Fibroblast of gingiva (primary cell): ENCODE measurements at places on chromosomes 7 and 10.

- DNase-seq, result peak; percentile 25
Measured at GRCh38 chr7:73885975-73886798, 25.2 kb downstream of the TMEM270 start.

GRCh38 chr7:49333180-49333881 is 409.0 kb downstream of the CDC14C start:
- no peak for DNase-seq

DNA sequence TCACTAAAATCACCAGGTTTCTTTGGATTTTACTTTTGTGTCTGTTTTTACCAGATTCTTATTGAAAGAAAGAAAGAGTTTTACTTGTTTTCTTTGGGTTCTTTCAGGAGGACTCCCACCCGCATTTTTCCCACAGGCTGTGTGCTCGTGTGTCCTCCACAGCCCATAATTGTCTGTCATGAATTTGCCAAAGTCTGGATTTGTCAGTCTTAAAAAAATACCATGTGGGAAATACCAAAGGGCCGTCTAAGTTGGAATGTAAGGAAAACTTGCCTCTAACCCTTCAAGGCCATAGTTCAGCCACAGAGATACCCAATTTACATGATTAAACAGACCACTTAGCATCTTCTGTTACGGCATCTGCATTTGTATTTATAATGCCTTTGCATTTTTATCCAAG is 41.3 kb upstream of the INHBA start:
- DNase-seq, result no peak

- no peak for DNase-seq
Measured at GRCh38 chr7:100632951-100633717, 8.2 kb downstream of the TFR2 start.

GRCh38 chr10:2212244-2212834 is 475.0 kb upstream of the ADARB2 start:
- DNase-seq, result no peak

- peak; percentile 43 for DNase-seq
Measured at GRCh38 chr7:128041203-128041602, 10.0 kb upstream of the LRRC4 start.

DNA sequence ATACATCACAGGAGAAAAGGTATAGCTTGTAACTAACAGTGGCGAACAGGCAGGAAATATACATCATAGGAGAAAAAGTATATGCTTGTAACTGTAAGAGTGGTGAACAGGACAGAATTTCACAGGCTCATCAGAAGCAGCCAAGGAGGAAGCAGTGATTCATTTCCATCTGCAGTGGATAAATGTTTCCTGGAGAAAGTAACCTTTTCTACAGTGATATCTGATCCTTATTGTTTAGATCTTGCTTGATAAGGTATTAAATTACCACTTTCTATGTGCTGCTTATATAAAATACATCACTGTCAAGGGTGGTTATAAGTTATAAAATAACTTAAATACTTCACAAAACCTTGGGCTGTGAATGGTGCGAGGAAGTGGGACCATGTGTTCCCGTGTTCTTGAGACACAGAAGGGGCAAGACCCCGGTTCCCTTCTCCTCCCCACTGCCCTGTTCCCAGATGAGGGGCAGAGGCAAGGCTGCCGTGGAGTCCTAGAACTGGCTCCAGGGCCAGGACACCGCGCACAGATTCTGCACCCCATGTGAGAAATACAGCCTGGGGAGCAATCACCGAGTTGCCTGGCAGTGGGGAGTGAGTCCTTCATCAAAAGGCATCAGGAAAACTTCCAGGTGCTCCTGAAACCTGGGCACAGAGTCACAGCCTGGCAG is 135.2 kb downstream of the DIP2C start:
- peak; percentile 18 for DNase-seq

GRCh38 chr10:122282253-122282671 is 11.2 kb downstream of the BTBD16 start:
- DNase-seq, result no peak

DNA sequence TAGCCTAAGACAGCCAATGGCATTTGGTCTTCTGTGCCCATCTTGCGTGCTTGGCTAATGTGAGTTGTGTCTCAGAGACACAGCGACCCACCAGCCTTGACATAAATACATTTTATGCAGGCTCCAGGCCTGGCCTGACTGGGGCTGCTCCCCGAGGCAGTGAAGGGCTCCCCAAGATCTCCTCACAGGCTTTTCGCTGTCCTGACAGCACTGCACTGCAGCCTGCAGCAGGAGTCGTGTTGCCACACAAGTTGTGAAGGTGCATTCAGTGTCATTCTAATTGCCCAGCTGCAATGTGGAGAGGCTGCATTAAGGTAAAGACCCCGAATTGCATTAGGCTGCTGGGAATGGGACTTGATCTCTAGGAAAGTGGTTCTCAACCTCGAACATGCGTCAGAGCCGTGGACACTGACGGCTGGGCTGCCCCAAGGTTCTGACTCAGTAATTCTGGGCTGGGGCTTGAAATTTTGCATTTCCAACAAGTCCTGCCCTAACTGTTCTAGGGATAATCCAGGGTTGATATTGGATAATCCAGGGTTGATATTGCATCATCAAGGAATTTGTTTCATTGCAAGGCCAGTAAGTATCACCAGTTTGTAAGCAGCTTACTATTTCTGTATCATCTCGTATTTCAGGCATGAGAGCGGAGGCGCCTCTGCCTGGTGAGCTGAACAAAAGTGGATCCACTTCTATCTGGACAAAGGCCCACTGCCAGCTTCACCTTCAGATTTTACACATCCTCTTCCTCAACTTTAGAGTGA is 108.7 kb upstream of the INSIG1 start:
- DNase-seq, result peak; percentile 68

DNA sequence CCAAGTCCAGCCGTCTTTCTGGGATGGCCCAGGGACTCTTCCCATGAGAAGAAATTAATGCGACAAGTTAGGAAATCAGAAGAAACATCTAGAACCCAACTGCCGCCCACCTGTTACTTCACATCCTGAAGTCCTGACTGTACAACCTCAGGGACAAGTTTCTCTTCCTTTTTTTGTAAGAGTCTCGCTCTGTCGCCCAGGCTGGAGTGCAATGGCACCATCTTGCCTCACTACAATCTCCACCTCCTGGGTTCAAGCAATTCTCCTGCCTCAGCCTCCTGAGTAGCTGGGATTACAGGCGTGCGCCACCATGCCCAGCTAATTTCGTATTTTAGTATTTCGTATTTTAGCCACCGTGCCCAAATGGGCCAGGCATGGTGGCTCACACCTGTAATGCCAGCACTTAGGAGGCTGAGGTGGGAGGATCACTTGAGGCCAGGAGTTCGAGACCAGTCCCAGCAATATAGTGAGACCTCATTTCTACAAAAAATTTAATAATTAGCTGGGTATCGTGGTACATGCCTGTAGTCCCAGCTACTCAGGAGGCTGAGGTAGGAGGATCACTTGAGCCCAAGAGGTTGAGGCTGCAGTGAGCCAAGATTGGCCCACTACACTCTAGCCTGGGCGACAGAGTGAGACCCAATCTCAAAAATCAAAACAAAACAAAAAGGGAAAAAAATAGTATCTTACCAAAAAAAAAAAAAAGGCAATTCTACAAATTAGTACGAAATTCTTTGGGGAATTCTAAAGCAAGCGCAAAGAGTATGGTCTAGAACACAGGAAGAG is 20.8 kb downstream of the LAT2 start:
- no peak for DNase-seq

DNA sequence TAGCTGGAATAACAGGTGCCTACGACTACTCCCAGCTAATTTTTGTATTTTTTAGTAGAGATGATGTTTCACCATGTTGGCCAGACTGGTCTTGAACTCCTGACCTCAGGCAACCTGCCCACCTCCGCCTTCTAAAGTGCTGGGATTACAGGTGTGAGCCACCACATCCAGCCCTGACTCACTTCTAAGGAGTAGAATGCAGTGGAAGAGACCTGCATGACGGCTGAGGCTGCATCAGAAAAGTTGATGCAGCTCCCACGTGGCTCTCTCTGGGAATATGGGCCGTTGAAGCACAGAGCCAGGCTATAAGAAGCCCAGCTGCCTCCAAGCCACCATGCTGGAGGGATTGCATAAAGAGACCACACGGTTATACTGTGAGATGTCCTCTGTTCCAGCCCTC is 21.6 kb upstream of the ASL start:
- DNase-seq, result no peak

DNA sequence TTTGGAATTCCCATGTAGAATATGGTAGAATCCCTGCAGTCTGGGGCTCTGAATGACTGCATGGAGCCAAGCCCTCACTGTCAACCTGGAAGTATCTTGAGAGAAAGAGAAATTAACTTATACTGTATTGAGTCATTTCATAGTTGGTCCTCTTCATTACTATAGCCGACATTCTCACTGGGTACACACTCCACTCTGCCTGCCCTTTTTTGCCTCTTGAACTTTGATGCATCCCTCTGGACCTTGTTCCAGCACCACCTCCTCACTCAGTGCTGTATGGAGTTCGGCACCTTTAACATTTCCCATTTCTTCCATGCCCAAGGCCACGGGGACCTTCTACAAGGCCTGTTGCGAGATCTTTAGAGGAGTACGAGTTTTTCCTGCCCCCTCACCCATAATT is 4.6 kb upstream of the ARHGAP22 start:
- no peak for DNase-seq

DNA sequence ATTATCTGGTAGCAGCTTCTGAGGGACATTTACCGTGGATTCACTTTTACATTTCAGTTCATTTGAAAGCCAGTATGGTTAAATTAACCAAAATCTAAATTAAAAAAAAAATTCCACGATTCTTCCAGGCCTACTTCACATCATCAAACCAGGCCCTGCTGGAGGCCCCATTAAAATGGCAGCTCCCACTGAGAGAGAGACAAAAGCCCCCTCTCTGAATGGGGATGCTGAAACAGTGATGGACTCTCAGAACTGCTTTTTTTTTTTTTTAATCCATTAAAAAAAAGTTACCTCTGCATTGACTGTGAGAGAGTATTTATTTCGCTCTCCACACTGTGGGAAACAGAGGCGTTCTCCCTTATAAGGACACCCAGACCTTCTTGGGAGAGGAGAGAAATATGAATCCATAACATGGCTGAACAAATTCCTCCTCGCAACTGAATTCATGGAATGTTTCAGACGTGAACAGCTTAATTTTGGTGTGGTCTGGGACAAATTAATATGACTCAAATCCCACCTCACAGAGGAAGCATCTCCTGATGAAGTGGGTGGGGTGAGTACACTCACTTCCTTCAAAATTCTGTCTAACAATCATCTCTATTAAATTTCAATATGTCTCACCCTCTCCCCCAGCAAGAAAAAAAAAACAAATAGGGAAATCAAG is 73.5 kb downstream of the SAMD9 start:
- DNase-seq, result peak; percentile 46

- no peak for DNase-seq
Measured at GRCh38 chr10:33594475-33594874, 260.0 kb upstream of the NRP1 start.

- peak; percentile 86 for DNase-seq
Measured at GRCh38 chr7:131103997-131104396, 223.7 kb upstream of the MKLN1 start.

GRCh38 chr10:122293156-122293960 is 22.3 kb downstream of the BTBD16 start:
- no peak for DNase-seq

DNA sequence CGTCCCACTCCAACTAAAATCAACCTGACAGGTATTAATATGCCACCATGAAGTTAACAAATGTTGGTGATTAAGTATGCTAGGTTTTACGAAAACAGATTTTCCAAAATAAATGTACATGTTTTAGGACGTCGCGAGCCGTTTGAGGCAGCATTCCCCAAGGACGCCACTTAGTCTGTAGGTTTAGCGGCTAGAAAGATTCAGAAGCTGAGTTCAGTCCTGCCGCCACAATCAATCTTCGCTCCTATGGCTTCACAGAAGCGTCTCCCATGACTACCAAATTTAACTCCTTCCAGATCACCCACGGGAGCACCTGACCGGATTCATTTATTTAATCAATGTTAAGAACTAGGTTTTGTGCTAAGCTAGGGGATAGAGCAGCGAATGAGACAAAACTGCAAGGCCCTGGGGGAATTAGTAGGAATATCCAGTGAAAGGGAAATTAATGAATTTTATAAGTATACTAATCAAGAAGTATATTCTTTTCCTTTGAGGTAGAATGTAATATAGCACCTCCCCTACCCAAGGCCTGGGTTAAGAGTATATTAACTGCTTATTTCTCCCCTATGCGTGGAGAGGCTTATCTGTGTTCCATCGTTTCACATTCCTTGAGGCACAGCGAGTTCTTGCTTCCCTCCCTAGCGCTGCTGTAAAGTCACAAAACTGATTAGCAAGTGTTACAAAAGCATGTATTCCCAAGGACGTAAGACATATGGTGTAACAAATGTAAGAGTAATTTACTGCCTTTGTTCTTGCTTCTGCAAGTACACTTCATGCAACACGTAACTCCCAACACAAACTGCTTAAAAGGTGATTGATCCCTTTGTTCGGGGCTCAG is 994 bp upstream of the CYP51A1 start:
- DNase-seq, result no peak

GRCh38 chr10:4201866-4202825 is 417.1 kb upstream of the KLF6 start:
- peak; percentile 49 for DNase-seq

GRCh38 chr7:14292737-14293136 is 303.3 kb upstream of the ETV1 start:
- no peak for DNase-seq

GRCh38 chr10:14024329-14025202 is 306.2 kb downstream of the FRMD4A start:
- DNase-seq, result no peak

GRCh38 chr10:2681891-2682290 is 385.5 kb upstream of the PFKP start:
- DNase-seq, result no peak
